ENCODE measurements at places on chromosomes 1 and 21.

DNA sequence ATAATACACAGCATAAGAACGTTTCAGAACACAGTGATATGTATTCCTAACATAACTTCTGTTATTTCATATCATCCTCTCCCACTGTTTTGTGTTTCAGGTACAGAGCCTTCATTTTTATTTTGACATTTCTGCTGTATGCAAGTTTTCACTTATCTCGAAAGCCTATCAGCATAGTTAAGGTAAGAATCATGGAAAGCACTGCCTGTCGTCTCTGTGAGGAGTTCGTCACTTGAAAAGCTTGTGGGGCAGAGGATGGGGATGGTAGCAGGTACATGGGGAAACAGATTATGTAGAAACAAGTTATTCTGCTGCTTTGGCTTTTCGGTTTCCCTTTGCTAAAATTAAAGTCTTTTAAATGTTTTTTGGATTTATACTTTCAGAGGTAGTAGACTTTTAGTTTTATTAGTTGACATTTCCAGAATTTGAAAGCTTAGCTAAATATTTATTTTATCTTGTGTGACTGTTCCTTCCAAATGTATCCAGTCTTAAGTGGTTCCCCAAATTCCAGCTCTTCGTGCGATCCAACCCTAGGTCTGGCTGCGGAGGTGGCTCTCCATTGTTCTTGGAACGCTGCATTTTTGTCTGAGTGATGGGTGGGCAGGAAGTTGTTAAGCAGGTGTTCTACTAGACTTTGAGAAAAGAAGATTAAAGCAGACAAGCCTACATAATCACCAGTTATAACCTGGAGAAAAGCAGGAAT is 12.2 kb downstream of the SLC37A1 start:
- no peak for DNase-seq

- DNase-seq, result no peak
Observed at GRCh38 chr1:96048572-96049212, 672.9 kb upstream of the PTBP2 start.

GRCh38 chr1:30886710-30887428 is 21.7 kb downstream of the SDC3 start:
- DNase-seq, result no peak

DNA sequence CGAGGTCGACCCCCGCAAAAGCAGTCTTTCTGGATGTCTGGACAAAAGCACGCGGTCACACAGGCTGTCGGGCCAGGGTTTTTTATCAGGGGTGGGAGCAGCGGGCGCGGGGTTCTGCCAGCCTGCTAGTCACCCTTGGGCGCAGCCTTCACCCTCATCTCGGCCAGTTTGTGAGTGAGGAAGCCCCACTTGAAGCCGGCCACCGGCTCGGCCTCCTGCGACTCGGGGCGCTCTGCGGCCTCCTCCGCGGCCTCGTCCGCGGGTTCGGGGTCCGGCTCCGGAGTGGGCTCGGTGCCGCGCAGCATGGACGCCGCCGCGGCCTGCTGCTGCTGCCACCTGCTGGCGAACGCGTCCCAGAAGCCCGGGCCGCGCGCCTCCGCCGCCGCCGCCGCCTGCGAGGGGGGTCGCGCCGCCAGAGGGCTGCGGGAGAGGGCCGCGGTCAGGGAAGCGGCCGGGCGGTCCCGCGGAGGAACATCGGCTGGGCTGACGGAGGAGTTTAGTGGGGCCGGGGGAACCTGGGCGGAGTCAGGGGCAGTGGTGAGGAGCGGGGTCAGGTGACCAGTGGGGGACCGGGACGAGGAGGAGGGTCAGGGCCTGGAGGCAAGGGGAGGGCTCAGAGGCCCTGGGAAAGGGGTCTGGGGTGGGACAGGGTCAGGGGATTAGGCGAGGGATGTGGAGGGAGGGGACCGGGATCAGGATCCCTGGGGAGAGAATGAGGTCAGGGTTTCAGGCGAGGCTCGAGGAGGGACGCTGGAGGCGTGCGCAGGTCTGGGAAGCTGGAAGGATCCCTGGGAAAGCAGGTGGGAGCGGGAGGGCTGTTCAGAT is 4.5 kb downstream of the C1orf232 start:
- no peak for DNase-seq

DNA sequence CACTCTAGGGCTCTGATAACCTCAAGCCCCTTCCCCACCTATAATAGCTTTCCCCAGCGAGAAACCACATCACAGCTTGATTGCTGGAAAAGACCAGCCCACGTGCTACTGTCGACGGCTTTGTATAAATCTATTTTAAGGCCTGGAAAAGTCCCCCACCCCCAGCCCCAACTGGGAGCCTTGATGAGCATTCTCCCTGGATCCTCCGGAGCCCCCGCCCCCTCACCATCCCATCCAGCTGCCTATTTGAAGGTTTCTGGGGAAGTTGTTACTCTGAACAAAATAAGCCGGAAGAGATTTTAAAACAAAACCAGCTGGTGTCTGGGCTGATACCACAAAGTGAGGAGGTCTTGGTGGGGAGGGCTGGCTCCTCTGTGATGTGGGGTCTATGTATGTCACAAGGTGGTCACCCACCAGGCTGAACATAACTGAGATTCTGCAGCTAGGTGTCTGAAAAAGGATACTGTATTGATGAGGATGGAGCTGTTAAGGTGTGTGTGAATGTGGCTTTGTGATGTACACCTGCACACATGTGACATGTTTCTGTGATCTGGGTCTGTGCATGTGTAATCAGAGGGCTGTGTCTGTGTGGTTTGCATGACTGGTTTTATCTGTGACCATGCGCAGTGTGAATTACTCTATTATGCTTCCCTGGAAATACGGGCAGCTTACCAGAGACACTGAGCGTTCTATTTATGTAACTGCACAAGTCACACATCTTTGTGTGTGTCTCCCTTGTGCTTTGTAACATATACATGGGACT is 25.0 kb downstream of the RIMS3 start:
- no peak for DNase-seq

GRCh38 chr1:31675161-31675560 is 28.7 kb downstream of the COL16A1 start:
- DNase-seq, result no peak

DNA sequence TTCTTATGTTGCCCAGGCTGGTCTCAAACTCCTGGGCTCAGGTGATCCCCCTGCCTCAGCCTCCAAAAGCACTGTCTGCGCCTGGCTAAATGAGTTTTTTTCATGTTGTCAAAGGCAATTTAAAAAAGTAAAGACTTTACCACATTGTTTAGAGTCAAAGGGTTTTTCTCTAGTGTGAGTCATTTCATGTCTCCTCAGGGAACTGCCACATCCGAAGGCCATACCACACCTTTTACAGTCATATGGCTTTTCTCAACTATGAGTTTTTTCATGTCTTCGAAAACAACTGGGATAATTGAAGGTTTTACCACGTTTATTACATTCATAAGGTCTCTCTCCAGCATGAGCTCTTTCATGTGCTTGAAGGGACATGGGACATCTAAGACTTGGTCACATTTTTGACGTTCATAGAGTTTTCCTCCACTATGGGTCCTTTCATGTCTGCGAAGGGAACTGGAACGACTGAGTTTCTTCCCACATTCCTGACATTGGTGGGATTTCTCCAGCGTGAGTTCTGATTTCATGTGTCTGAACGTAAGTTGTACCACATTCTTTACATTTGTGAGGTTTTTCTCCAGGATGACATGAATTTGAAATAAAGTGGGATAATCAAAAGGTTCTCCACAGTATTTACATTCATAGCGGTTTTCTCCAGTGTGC is 65.6 kb downstream of the UCHL5 start:
- no peak for DNase-seq

GRCh38 chr1:100164216-100164615 is 13.8 kb downstream of the LRRC39 start:
- no peak for DNase-seq

DNA sequence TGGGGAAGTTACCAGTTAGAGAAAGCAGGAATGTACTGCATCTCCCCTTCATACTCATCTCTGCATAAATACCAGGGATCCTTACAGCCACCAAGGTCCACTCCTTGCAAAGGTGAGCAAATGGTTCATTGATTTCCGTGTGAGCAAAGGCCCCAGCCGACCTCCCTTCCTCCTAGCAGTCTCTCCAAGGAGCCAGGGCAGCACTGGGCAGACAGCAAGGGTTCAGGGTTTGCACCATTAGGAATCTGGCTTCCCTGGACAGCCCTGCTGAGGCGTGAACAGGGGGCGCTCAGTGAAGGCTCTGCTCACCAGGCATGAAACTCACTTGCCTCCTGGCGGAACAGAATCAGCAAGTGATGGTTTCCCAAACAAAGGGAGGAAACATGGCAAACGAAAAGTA is 65.7 kb downstream of the MRPL37 start:
- DNase-seq, result no peak

DNA sequence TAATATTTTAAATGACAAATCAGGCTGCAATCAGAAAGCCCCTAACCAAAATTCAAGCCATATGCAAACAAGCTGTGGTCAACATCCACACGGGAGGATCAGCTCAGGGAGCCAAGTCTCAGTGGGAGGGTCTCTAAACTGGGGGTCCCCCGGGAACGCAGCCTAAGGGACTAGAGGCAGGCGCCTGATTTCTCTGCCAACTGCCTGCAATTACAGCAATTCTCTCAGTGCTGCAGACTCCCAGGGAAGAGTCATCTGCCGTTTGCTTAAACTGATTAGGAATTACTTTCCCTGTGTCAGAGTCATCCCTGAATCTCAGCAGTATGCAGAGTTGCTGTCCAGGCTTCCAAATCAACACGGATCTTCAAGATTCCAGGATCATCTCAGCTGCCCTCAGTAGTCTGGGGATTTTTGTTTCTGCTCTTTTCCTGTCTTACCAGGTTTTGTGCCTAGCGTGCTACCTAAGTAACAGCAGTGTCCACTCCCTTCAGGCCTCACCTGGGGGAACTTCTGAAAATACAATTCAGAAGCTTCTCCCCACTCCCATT is 247.8 kb downstream of the RRAGC start:
- no peak for DNase-seq

DNA sequence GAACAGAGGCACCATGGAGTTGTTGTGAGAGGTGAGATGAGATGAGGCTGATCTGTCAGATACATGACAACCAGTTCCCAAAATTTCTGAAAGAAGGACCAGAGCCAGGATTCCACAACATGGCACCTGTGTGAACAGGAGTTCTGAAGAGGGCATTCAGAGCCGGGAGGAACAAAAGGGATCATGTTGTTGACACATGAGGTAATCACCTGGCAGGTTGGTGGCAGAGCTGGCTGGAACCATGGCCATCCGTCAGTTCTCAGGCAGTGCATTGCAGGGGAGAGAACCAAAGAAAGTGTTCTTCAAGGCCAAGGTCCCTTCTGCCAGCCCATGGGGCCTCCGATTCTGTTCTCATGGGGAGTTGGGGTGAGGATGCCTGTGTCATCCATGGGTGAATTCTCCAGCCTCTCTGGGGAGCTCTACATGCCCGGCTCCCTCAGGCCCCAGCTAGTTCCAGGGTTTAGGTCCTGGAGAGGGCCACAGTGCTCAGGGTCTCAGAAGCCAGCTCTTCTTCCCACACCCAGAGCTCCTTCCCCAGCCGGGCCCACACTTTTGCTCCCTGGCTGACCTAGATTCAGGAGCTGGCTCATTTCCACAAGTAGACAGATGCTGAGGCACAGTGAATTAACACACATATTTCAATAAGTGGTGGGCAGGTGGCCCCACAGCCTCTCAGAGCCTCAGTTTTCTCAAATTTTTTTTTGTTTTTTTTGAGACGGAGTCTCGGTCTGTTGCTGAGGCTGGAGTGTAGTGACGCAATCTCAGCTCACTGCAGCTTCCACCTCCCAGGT is 49.1 kb upstream of the CTPS1 start:
- DNase-seq, result no peak

DNA sequence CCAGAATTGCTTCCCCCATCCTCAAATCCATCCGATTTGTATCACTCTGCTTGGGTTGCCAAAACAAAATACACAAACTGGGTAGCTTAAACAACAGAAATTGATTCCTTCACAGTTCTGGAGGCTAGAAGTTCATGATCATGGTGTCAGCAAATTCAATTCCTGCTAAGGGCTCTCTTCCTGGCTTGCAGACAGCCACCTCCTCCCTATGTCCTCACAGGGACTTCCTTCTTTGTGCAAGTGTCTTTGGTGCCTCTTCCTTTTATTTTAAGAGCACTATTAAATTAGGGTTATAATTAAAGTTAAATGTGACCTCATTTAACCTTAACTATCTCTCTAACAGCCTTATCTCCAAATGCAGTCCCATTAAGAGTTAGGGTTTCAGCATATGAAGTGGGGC is 112.8 kb downstream of the PLPP3 start:
- DNase-seq, result no peak

DNA sequence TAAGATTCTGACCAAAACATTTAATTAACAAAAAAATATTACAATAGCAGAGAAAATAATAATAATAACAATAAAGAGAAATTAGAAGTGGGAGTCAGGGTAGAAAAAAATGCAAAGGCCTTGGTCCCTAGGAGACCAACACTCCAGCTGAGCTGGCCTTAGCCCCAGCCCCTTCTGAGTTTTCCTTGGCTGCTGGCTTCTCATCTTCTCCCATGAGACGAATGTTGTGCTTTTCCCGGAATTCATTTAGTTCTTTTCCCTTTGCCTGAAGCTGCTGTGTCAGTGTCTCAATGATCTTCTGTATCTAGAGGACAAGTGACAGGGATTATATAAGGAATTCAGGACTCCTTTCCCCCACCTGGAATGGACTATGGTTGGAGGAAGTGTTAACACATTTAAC is 2.4 kb downstream of the KLHDC9 start:
- DNase-seq, result no peak

DNA sequence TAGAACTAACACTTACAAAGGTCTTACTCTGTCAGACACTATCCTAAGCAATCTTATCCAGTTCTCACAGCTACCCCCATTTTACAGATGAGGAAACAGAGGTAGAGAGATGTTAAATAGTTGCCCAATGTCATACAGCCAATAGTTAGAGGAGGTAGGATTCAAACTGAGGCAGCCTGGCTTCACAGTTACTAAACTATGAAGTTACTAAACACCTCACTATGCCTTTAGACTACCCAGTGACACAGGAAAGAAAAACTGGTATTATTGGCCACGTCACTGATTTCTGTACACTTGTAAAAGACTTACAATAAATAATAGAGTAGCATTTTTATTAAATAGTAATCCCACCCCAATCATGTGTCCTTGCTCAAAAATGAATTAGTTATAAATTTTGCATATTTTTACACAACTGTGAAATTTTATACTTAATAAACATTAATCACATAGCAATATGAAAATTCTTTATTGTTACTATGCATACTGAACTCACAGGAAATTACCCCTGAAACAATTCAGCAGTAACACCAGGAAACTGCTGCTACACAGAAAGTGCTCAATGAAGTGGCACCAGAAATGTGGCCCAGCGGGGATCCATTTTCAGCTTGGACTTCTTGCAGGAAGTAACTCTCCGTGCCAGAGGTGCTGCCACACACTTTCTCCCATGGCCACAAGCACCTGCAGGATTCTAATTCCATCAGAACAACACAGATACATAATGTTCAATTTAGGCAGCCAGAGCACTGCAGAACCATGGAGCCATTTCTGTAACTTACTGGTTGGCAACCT is 69.4 kb downstream of the VAV3 start:
- DNase-seq, result no peak

- DNase-seq, result peak; percentile 80
Observed at GRCh38 chr1:225652729-225653462, at the start of gene ENAH. Gene ENAH (minus strand): TSS chr1:225653123. CDS start chr1:225652690, 433 bp downstream.

DNA sequence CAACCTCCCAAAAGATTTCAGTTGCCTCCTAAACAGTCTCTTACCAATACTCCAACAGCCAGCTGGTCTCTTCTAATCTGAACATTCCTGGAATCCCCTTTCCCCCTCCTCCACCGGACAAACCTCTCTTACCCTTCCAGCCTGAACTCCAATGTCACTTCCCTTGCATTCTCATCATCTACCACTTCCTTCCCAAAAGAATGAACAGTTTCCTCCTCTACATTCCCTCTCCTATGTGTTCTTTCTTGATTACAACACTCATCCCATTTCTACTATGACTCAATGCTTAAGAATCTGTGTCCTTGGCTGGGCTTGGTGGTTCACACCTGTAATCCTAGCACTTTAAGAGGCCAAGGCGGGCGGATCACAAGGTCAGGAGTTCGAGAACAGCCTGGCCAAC is 417.1 kb downstream of the SETD4 start:
- DNase-seq, result no peak

Data from NCI-H1105 treated with DMSO at 0.1 percent for 48 hours (cell line).